ENCODE measurements at places on chromosomes 12 and 14. TPM values are rescaled to one million over a fixed set of nuclear protein-coding genes. Genes with fewer than 3 reads are reported as not detected.

Gene FOXG1
- total RNA-seq, result not detected

Gene ATXN7L3B
- total RNA-seq, result 23.0 TPM

Gene HOXC9
- total RNA-seq, result 0.26 TPM

Gene NPFF
- total RNA-seq, result not detected

Gene JDP2
- 95.3 TPM for total RNA-seq

Gene SMARCD1
- 34.3 TPM for total RNA-seq

Gene RASSF8
- total RNA-seq, result 50.6 TPM

Gene COQ6
- 13.4 TPM for total RNA-seq

Gene SDR9C7
- not detected for total RNA-seq

Gene C12orf54
- total RNA-seq, result not detected

Gene IL23A
- total RNA-seq, result not detected

Gene RERG
- total RNA-seq, result 0.26 TPM

Gene P2RX2
- total RNA-seq, result not detected

Gene PLEKHG7
- not detected for total RNA-seq

Gene PPP4R4
- 0.51 TPM for total RNA-seq

Gene TROAP
- 0.51 TPM for total RNA-seq

Gene TAS2R31
- 2.6 TPM for total RNA-seq

Gene PRR4
- 0.77 TPM for total RNA-seq

Gene POTEM
- not detected for total RNA-seq

Gene PHC1
- 15.2 TPM for total RNA-seq

Gene KLHDC1
- 5.4 TPM for total RNA-seq

Gene DLST
- 95.3 TPM for total RNA-seq

Gene TEP1
- total RNA-seq, result 15.2 TPM

Gene SUDS3
- total RNA-seq, result 34.2 TPM

Gene ANG
- total RNA-seq, result 5.1 TPM

Gene MUCL1
- not detected for total RNA-seq

Gene ASCL1
- total RNA-seq, result not detected

Gene OTX2
- not detected for total RNA-seq

Gene TSHR
- total RNA-seq, result not detected

Gene SPTB
- total RNA-seq, result under 0.01 TPM

Gene RFLNA
- total RNA-seq, result 0.26 TPM

Gene CYP46A1
- total RNA-seq, result under 0.01 TPM

Gene KCNA5
- not detected for total RNA-seq

Gene CATSPERB
- not detected for total RNA-seq

Gene AMIGO2
- 2.3 TPM for total RNA-seq

Gene HRK
- total RNA-seq, result under 0.01 TPM

Gene AHNAK2
- 106 TPM for total RNA-seq

Gene IGFBP6
- 973 TPM for total RNA-seq

Gene KRT6C
- not detected for total RNA-seq

Gene SOX5
- total RNA-seq, result 16.4 TPM

Gene RECQL
- 62.6 TPM for total RNA-seq

Measured in fibroblast of lung (primary cell).